ENCODE measurements at places on chromosomes 4 and X.

GRCh38 chr4:185265942-185266341, 56.5 kb downstream of the SNX25 start:
- DNase-seq, result peak; percentile 37

- no peak for DNase-seq
Measured at GRCh38 chr4:81116566-81116965, 86.1 kb downstream of the BMP3 start.

DNA sequence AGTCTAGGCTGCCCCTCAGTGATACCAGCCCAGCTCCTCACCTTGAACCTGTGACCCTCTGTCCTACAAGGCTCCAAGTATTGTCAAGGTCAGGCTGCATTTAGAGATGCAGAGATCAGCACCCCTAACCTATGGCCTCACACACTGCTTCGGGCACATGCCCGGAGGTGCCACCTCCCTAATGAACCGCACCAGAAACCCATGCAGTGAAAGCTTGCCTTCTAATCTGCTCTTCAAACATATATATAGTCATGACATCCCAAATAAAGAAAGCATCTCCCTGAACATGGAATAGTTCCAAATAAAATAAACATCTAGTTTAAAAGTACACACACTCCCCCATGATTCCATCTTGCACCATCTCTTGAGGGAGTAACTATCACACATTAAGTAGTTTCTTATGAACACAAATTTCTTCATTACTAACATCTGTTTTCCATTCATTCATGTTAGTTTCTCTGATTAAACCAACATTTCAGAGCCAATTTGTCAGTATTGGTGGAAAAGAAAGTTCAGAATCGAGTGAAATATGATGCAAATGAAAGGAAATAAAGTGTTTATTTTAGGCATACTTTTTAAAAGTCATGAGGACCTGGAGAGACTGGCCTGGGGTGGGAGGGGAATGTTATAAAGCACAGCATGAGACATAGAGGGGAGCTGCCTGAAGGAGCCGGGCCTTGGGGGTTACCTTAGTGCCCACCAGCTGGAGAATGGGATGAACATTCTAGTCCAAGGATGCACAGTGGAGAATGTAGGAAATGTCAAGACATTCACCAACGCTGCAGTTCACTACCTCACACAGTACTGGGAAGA, 19.2 kb downstream of the CC2D2A start:
- DNase-seq, result no peak

DNA sequence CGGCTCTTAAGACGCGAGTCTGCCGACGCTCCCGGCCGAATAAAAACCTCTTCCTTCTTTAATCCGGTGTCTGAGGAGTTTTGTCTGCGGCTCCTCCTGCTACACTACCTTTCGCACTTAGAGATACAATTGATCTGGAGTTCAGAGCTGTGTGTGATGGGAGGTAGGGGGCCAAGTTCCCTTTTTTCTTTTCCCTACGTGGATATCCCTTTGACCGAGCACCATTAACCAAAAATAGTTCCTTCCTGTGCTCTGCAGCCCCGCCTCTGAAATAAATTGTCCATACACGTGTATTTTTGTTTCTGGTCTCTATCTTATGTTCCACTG, 555 bp upstream of the PGM2 start:
- no peak for DNase-seq

DNA sequence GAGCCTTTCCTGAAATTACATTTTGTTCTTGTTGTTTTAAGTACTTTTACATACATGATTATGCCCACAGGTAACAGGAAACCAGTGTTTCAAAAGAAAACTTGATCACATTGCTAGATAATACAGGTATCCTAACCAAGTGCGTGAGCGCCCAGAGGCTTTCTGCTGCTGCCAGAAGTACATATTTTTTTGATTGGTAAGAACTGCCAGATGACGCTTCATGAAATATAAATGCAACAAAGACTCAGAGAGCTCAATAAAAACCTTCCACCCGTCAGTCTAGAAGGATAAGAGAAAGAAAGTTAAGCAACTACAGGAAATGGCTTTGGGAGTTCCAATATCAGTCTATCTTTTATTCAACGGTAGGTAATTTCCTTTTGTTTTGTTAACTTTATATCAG, at the start of gene EPGN:
EPGN (plus strand) TSS at position 256 of the 400 bp plus-strand sequence; CDS start at position 320, 64 bp downstream.
- no peak for DNase-seq

- no peak for DNase-seq
Measured at GRCh38 chrX:47293106-47293505, 60.3 kb downstream of the USP11 start.

- no peak for DNase-seq
Measured at GRCh38 chr4:65021737-65022136, 612.5 kb upstream of the TECRL start.

DNA sequence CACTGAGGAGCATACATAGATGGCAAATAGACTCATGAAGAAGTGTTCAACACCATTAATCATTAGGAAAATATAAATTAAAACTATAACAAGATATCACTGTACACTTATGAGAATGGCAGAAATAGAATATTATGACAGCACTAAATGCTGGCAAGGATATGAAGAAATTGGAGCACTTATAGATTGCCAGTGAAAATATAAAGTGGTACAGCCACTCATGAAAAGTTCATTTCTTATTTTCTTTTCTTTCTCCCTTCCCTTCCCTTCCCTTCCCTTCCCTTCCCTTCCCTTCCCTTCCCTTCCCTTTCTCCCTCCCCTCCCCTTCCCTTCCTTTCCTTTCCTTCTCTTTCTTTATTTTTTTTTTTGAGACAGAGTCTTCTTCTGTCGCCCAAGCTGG, 53.7 kb downstream of the ANKRD50 start:
- DNase-seq, result no peak

DNA sequence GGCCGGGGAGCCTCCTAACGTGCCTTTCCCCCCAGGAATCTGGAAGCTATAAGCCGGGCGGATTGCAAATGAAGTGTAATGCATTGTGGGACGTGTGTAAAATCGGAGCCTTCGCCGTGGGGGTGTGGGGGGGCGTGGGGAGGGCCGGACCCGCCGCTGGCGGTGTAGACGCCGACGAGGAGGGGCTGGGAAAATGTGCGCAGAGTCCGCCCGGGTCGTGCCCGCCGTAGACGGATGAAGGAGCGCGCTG, 1.3 kb downstream of the STOX2 start:
- DNase-seq, result no peak

DNA sequence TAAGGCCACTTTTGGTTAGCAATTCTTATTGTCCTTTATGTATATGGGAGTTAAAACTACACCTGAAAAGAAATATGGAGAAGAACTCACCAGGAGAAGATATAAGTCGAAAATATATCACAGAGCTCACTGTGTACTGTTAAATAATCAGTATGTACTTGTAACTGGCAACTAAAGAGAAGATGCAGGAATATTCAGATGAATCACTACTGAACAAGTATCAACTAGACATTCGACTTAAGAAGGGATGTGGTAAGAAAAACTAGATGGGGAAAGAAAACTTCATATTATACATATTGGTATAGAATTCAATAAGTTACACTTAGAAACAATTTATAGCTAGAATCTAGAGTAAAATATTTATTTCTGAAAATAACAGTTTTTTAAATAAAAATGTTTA, 230.0 kb downstream of the CAMK2D start:
- DNase-seq, result no peak

DNA sequence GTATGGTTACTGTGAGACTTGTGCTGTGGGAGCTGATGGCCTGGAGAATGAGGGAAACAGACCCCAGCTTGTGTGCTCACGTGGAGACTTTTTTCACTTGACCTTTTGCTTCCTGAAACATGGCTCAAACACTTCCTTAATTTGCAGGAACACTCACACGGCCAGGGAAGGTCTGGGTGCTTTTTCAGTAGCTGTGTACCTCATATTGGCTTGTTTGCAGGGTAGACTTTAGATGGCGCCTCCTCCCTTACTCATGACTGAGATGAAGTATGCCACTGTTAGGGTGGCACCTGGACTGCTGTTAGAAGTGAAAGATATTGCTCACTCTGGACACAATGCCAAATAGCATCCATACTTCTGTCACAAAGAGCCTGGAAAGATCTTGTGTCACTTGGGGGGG, 75.7 kb upstream of the WDR1 start:
- DNase-seq, result no peak

DNA sequence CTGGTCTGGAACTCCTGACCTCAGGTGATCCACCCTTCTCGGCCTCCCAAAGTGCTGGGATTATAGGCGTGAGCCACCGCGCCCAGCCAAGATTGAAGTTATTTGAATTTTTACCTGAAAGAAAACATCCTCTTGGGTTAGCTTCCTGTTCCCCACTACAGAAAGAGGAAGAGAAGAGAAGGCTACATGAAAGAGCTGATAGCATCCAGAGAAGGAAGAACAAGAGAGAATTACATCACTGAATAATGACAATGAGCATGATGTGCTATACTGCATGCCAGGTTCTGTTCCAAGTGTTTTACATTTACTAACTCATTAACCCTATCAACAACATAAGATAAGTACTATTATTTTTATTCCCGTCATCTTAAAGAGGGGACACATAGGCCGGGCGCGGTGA, 11.5 kb upstream of the TBC1D1 start:
- DNase-seq, result no peak

- DNase-seq, result no peak
Measured at GRCh38 chr4:145075742-145076468, 22.1 kb downstream of the ANAPC10 start.

- DNase-seq, result no peak
Measured at GRCh38 chr4:166335256-166335938, 462.4 kb downstream of the TLL1 start.

DNA sequence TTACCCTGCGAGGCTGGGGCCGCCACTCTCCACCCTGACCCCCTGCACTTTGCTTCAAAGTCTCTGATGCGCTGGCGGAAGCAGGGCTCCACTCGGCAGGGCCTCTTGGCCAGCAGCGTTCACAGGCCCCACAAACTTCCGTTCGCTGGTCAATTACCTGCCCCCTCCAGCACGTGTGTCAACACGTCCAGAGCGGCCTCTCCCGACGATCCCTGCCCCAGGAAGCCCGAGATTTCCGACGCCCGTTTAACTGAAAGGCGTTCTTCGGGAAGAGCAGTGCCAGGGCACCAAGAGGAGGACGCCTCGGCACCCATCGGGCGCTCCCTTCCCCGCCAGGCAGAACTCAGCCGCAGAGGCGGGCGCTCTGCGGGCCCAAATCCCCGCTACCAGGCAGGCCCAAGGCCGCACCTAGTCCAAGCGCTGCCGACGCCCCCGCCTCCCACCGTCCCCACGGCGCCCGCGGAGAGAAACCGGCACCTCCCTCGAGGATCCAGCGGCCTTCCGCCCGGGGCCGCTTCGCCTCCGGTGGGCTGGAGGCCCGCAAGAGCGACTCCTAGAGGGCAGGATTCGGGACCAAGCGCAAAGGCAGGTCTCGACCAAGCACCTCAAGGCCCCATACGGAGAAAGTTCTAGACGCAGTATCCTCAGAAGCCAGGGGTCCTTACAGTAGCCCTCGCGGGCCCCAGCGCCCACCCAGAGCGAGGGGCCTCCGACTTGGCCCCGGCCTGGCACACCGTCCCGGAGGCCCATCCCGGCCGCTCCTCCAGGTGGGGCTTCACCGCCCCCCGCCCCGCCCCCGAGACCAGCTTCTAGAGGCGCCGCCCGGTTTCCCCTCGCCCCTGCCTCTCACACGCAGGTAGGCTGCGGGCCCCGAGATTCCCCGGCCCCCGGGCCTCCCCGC, 586 bp downstream of the BCAP31 start:
- peak; percentile 73 for DNase-seq

DNA sequence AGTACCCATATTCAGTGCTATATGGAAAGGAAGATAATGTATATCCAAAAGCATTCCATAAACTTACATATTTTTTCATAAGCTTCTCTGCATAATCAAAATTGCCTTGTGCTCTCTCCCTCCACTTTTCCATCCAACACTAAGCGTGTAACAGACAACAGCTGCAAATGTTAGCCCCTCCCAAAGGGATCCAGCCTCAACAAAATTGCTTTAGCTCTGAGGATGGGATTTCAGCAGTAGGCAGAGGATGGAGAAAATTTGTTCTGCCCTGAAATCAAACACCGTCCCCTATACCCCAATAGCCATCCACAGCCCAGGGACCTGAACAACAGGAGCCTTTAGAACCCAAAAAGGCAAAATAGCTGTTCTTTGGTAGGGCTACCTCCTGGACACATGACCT, 28.8 kb upstream of the FGF13 start:
- no peak for DNase-seq

GRCh38 chrX:131202766-131203165, 86.3 kb downstream of the IGSF1 start:
- no peak for DNase-seq

DNA sequence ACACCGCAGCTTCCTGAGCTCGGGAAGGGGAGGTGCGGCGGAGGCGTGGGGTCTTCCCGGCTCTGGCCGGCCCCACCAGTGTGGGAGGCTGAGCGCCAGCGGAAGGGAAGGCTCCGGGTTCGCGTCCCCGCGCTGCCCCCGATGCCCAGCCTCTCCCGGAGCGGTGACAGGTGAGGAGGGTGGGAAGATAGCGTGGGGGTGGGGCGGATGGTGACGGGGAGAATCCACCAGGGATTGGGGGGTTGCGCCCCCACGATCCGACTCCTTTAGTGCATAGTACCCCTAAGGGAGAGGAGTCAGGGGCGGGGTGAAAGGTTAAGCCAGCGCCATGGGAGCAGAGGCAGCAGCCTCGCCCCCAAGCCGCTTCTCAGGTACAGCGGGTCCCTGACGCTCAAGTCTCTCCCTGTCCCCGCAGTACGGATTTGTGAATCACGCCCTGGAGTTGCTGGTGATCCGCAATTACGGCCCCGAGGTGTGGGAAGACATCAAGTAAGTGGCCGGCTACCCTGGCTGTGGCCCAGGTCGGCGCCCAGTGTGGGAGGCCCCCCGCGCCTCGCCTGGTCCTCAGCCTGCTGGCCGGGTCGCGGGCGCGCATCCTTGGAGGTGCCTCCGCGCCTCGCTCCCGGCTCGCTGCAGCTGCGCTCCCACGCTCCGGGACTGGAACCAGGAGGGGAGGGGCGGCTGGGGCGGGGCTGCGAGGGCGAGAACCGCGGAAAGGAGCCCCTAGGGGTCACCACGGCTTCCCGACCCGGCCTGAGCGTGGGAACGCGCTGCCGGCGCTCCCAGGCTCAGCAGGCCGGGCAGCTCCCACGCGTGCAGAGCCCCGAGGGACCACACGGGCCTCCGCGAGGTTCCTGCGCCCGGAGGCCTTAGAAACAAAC, 791 bp downstream of the GUCY1B1 start:
- no peak for DNase-seq

GRCh38 chrX:137651647-137652046, 85.7 kb downstream of the ZIC3 start:
- DNase-seq, result no peak

GRCh38 chr4:129345609-129346008, 249.7 kb downstream of the C4orf33 start:
- DNase-seq, result no peak

DNA sequence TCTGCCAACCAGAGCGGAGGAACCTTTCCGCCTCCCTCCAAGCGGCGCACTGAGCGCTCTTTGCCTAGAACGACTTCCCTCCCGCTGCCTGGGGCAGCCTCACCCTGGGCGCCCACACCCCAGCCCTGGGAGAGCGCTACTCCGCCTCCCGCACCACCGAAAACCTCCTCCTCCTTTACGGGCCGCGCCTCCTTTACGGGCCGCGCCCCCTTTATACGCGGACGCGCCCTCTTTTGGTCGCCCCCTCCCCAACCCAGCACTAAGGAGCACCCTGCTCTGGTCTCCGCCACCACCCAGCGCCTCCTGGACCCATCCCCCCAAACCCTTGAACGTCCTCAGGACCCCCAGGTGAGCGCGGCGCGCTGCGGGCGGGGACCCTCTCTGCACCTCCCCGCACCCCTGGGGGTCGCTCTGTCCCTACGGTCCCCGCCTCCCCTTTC, 586 bp upstream of the NSG1 start:
- DNase-seq, result no peak

Measured in NAMALWA (cell line).